NB4 (cell line): ENCODE measurements at places on chromosomes 2 and 18.

GRCh38 chr18:35732162-35732561 lies 150.6 kb downstream of the GALNT1 start:
- DNase-seq: no peak

DNA sequence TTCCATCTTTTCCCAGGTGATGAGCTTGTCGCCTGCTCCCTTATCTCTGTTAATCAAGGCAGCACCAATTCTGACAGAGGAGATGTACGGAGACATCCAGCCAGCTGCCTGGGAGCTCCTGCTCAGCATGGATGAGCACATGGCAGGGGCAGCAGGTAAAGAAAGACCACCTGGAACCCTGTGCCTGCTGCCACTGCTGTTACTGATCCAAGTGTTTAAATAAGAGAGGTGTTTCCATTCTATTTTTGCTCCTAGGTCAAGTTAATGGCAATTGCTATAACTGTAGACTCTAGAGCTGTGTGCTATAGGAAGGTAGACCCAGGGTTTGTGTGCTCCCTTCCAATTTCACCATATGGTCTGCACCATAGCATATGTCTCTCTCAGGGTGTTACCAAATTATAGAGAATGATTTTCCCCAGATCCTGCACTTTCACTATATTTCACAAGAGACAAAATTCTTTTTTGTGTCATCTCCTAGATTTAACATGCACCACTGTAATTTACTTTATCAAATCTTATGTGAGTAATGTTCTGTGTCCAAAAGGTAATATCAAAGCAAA lies 88.6 kb upstream of the RPE start:
- no peak for DNase-seq

DNA sequence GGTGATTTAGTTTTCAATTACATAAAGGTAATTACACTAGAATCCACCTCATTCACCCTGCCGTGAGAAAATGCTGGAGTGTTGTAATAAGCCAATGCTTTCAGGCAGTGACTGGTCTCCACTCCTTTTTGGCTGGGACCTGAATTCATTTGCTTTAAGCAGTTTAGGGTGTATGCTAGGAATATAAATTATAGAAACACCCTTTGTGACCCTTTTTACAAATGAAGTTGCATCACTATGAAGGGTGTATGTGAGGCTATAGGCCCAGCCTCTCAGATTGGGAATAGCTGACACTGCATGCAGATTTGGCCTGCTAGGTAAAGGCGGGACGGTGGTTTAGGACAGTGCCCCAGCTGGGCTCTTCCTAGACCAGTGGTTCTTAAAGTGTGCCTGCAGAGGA lies 50.8 kb upstream of the NFE2L2 start:
- DNase-seq: no peak

- no peak for DNase-seq
Measured at GRCh38 chr2:103469800-103470199, 708.0 kb downstream of the TMEM182 start.

DNA sequence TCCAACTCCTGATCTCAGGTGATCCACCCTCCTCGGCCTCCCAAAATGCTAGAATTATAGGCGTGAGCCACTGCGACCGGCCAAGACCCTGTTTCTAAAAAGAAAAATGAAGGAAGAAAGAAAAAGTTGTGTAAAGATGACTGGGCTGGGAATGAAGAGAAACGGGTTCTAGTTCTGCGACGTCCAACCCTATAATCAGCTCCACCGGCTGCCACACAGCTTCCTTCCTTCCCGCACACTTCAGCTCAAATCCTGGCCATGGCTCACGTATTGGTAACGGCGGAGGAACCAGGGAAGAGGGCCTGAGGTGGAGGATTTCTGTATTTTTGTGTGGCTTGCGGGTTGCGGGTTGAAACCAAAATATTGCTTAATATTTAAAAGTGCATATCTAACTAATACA lies 88.1 kb downstream of the MYL12B start:
- no peak for DNase-seq

DNA sequence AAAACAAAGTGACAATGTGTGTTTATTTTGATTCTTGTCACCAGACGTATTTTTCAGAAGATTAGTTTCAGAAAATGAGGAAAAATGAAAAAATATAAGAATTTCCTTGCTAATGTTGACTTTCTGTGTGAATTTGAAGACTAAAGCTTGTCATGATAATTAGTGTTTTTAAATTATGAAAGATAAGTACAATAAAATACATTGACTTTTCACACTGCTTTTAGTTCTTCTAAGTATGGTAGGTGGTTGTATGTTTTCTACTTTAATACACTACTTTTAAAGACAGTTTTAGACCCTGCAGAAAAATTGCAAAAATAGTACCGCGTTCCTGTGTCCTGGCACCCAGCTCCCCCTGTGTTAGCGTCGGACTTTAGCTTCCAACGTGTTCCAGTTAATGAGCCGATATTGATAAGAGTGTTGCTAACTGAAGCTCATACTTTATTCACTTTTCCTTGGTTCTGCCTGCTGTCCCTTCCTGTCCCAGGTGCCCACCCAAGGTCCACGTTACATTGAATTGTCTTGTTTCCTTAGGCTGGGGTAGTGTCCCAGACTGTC lies 695 bp downstream of the RBFA start:
- DNase-seq: peak; percentile 25

DNA sequence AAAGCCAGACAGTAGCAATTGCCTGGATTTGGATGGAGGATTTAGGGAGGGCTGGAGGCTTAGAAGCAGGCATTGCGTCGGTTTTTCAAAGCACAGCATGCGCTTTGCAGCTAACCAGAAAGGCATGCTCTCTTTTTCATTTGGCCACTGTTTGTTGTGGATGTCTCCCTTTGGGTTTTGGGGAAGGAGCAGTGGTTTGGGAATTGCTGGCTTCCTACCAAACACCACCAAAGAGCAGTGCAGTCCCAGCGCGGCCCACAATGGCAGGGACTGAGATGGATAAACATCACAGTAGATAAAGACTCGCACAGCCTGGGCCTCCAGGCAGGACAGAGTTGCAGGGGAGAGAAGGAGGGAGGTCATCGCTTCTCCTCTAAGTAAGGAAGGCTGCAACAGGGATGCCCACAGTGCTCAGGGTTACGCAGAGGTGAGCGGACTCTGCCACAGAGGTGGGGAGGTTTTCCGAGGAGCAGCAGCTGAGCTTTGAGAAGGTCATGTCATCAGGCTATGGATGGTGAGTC lies 148.5 kb downstream of the MYT1L start:
- no peak for DNase-seq
